ENCODE measurements at places on chromosomes 7 and 10.

DNA sequence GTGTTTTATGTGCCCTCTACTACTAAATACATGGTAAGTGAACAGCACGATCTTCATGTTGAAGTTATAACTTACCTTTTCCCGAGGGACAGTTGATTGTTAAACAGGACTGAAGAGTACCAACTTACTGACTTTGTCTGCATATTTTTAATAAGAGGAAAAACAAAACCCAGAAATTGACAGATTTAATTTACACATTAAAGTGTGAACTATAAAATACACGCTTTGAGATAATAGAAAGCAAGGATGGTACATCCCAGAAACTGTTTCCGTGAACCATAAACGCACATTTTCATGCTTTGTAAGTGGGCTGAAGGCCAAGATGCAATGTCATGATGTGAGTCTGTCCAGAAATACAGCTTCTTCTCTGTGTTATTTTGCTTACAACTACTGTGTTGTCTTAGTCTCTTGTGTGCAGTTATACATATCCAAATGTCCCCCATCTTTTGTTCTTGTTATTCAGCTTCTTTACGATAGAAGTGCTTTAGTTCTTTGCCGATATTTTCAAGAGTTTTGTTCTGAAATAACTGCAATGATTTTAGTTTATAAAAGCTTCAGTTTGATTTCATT is 190.1 kb downstream of the MLLT10 start:
- DNase-seq, result no peak

- DNase-seq, result no peak
Observed at GRCh38 chr10:126576336-126576735, 94.2 kb downstream of the C10orf90 start.

DNA sequence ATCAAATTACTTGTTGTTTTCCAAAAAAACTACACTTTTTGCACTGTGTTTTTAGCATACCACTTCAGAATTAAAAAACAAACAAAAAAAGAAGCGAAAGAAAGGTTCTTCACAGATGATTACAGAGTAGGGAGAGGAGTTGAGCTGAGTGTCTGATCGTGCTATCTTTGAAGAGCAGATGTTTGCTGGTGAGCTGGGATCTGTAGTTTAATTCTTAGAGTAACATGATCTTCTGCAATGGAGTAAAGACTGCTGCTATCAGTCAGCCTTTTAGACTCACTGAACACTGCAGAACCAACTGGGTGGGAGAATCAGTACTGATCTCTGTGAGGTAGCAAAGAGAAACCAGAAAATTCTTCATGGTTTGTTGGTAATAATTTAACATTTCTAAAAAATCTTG is 1197.8 kb upstream of the SORCS1 start:
- peak; percentile 78 for DNase-seq

- DNase-seq, result no peak
Observed at GRCh38 chr10:7282457-7282856, 128.4 kb downstream of the SFMBT2 start.

DNA sequence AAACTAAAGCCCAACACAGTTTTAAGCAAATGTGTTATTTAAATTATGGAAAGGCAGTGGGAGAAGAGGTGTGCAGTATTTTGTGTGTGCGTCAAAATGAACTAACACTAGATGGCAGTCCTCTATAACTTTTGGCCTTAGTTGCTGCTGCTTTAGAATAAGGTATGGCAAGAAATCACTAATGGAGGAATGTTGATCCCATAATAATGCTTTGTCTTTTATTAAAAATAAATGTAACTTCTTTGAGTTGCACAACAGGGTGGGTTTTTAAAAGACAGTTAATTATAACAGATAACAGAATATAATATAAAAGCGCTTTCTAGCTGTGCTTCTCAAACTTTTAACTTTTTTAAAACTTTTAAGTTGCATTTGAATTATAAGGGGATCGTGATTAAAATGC is 56.4 kb downstream of the BBS9 start:
- peak; percentile 63 for DNase-seq
